ENCODE measurements at places on chromosomes 1 and 21.

DNA sequence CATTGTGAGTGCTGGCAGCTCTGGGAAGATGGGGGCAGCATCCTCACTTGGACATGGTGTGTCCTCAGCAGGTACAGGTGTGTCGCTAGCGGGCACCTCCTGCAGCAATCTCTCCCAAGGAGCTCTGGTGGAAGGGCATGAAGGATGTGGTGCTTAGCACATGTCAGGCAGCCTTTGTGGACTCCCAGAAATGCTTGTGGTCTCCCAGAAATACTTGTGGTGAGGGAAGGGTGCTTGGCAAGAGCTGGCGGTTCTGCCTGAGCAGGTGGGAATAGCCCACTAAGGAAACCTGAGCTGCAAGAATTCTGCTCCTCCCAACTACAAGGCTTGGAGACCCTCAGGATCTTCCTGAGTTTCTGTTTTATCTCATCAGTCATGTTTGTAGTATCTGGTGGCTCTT is 371.6 kb downstream of the PRDM2 start:
- no peak for DNase-seq

DNA sequence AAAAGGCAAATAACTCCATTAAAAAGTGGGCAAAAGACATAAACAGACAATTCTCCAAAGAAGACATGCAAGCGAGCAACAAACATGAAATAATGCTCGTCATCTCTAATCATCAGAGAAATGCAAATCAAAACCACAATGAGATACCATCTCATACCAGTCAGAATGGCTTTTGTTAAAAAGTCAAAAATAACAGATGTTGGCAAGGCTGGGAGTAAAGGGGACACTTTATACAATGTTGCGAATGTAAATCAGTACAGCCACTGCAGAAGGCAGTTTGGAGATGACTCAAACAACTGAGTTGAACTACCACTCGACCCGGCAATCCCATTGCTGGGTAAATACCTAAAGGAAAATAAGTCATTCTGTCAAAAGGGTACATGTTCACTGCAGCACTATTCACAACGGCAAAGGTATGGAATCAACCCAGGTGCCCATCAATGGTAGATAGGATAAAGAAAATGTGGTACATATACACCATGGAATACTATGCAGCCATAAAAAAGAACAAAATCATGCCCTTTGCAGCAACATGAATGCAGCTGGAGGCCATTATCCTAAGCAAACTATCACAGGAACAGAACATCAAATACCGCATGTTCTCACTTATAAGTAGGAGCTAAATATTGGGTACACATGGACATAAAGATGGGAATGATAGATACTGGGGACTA is 25.9 kb downstream of the TSPAN2 start:
- no peak for DNase-seq

DNA sequence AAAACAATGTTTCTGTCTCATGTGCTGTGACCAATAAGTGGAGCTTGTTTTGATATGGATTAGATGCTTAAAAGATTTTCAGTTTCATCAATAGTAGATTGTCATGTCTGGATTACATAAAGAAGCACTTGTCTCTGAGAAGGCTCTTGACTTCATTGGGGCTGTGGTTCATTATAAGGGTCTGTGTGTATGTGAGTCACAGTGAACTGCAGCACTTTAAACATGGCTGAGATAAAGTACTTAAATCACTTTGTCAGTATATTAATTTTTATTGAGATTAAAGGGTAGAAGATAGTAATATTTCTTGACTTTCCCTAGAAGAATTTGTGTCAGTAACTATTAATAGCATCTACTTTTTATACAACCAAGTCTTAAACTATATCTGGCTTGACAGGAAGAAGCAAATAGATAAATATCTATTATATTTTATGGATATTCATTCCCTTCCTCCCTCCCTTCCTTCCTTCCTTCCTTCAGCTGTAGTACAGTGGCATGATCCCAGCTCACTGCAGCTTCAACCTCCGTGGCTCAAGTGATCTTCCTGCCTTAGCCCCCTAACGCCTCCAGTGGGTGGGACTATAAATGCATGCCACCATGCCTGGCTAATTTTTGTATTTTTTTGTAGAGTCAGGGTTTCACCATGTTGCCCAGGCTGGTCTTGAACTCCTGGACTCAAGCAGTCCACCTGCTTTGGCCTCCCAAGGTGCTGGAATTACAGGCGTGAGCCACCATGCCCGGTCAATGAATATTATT is 48.8 kb downstream of the ZFYVE9 start:
- DNase-seq: no peak

DNA sequence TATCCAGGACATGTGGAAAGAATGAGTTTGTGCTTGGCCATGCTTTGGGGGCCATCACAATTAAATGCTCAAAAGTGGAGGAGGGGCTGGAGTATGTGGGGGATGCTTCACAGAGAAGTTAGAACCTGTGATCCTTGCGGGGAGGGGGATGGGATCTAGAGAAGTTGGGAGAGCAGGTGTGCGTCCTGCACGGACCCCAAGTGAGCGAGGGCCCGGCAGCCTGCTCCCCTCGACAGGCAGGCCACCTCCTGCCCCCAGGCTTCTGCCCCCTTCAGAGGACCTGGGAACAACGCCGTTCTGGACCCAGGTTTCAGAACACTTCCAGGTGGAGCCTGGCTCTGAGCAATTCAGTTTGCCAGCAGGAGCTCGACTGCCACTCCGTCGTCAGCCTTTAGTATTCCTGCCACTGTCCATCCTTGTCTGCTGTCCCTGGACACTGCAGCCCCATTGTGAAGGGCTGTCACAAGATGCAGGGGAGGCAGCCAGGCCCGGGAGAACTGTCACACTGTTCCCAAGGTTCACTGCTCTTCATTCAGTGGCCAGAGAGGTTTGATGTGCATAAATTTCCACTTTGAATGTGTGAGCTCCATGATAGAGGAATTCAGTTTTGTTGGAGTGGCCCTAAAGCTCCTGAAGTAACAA is 112.2 kb downstream of the DHRS3 start:
- no peak for DNase-seq

- DNase-seq: peak; percentile 28
These were observed 425.5 kb downstream of the KCTD3 start for GRCh38 chr1:215992620-215993019.

- DNase-seq: no peak
These were observed 546.4 kb downstream of the OMA1 start for GRCh38 chr1:58000116-58000515.

GRCh38 chr1:11558276-11558675 is 79.3 kb downstream of the DISP3 start:
- DNase-seq: no peak

DNA sequence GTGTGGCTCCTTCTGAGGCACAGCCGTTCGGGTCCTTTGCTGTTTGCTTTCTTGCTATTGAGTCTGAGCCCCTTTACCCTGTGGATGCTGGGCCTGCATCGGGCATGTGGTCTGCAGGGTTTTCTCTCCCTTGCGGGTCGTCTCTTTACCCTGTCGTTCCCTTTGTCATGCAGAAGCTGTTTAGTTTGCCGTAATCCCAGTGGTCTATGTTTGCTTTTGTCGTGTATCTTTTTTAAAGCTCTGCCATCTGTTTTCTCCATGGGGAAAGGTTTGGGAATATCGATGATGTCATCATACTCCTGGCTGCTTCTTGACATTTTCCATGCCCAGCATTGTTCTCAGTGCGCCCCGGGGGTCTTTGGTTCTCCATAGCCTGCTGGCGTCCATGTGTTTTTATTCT is 68.2 kb downstream of the AGPAT3 start:
- DNase-seq: no peak

DNA sequence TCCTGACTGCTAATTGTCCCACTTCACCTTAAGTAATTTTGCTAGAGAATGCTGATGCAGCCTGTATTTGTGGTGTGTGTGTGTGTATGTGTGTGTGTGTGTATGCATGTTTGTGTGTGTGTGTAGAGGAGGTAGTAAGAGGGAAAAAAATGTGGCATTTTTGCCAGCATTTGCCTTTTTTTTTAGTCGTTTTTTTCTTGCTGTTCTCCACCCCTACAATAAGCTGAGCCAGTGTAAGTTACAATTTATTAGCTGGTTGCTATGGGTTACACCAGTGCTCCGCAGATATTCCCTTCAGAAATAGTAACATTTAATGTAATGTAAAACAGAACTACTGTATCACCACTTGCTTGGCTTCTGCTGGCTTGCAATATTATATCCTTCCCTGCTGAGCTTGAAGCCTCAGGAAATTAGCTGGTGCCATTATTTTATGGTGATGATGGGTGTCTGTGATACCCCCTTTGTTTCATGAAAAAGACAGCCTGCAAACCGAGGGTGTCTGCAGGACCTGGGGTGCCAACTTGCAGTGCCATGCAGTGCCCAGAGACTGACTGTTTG is 23.4 kb upstream of the IGSF3 start:
- no peak for DNase-seq

GRCh38 chr1:23500466-23500865 is 16.5 kb upstream of the ASAP3 start:
- DNase-seq: no peak

GRCh38 chr1:165902565-165902964 is 75.2 kb downstream of the UCK2 start:
- DNase-seq: no peak

- no peak for DNase-seq
These were observed 282.2 kb downstream of the RRAGC start for GRCh38 chr1:38577385-38577784.

- DNase-seq: no peak
These were observed 18.1 kb upstream of the NBPF1 start for GRCh38 chr1:16631248-16632043.

DNA sequence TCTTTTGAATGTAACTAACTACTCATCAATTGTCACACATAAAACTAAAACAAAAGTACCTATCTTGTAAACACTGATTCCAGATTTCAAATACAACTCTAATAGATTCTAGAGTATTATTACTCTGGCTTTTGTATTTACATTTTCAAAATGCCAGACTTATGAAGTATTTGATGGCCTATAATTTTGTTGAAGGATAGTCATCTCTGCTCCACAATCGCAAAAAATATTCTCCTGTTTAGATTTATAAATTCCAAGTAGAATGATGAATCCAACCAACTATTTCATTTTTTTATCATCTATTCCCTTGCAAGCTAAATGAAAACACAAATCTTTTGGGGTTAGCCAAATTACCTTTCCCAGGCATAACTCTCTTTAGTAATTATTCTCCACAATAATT is 75.0 kb upstream of the GUCA2A start:
- DNase-seq: no peak

DNA sequence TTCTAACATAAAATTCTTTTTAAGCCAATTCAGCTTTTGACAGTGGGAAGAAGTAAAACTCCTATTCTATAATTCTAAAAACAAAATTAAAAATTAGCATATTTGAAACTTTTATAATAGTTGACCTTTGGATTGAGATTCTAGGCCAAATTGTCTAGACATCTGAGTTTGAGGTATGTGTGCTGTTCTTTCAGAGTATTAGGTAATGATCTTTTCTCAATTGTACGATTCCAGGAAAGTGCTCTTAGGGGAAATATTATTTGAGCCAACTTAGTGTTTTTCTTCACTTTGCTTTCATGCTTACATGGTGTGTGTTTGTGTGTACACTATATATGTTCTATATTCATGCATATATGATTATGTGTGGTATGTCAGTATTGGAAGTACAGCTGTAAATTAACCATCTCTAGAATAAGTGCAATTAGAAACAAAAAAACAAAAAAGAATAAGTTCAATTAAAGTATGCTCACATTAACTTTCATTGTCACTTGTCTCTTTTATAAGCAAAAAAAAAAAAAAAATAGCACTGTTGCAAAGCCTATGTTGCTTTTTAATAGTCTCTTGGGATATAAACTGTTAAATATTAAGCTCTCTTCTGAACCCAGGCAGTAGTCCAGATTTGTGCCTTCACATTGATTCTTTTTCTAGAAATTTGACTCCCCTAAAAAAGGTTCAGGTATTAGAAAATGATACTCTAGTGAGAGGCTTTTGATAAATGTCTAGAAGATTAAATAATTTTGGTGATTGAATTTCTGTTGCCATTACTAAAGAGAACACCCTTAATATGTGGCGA is 132.2 kb downstream of the ATP5PO start:
- DNase-seq: no peak

GRCh38 chr1:43565600-43566360 is 35.1 kb downstream of the PTPRF start:
- no peak for DNase-seq

DNA sequence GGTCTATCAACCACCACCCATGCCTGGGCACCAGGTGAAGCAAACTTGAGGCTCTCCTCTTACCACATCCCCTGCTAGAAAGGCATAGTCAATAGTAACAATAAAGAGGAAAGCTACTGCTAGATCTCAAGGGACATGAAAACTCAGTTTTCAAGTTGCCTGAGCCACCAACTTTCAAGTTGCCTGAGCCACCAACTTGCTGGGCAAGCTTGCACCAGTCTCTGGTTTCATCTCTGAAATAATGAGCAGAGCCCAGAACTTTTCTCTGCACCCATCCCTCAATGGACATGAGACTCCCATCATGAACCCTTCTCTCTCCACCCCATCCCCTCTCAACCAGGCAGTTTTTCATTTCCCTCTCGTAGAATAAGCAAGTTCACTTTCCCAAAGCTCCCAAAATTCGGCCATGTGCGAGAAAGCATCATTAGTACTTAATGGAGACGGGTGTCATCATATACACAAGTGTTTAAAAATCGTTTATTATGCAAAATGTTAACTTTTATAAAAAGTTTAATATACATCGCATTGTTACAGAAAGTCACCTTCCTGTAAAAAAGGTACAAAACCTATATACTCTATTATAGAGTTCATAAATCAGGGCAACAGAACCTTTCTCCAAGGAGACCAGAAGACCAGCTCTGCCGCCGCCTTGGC is 1.7 kb downstream of the ID3 start:
- no peak for DNase-seq

- no peak for DNase-seq
These were observed 23.6 kb downstream of the RGSL1 start for GRCh38 chr1:182473556-182473955.

GRCh38 chr1:101820071-101820470 is 176.7 kb downstream of the OLFM3 start:
- DNase-seq: peak; percentile 2

GRCh38 chr1:85339656-85340399 is 63.4 kb upstream of the BCL10 start:
- no peak for DNase-seq

DNA sequence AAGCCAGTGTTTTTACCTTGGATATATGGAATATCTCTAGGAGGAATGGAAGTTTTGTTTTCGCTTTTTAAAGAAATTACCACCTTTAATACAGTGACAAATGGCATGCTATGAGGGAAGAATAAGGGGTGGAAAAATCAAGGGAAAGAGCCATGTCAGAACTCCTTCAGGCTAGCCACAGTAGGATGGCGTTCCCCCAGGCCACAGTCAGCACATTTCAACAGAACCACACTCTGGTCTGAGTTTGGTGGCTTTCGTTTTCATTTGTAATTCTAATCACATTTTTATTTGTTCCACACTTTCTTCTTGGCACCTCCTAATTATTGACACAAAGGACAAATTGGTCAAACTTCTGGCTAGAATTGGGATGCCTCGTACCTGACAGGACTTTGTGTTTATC is 60.3 kb upstream of the RCOR3 start:
- DNase-seq: no peak
